ENCODE measurements at places on chromosomes 2 and 18.

GRCh38 chr2:234081970-234082822 is 31.7 kb downstream of the SPP2 start:
- DNase-seq: no peak

DNA sequence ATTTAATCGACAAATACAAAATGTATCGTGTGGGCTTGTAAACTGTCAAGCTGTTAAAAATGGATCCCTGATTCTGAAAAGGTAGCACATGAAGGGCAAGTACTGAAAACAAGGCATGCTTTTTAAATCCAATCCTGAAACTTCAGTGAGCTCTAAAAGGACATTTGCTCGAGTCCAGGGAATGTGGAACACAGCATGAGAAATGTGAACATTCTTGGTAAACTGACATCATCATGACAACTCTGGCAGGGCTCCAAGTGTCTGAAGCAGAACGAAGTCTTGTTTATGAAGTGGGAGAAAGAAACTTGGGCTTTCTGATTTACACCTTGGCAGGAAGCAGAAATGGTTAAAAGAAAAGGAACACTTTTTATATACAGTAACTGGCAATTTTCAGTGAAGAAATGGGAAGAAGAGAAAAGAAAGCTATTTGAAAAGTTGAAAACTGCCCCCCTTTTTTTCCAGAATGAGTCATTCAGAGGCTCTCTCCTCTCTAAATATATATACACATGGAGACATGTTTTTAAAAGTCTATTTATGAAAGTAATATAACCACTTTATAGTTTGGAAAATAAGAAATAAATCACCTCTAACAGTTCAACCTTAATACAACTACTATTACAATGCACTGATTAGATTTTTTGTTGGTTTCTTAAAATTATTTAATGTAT is 120.8 kb downstream of the GAREM1 start:
- peak; percentile 98 for DNase-seq

DNA sequence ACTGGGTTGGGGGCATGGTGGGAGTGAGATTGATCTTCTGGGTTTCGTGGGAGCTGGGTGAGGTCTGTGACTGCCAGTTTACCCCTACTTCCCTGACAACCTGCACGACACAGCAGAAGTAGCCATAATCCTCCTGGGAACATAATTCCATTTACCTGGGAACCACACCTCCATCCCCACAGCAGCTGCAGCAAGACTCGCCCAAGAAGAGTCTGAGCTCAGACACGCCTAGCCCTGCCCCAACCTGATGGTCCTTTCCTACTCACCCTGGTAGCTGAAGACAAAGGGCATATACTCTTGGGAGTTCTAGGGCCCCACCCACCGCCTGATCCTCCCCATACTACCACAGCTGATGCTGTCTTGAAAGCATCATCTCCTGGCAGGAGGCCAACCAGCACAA is 43.8 kb downstream of the FLACC1 start:
- no peak for DNase-seq

GRCh38 chr2:45412754-45413379 is 198.2 kb downstream of the SRBD1 start:
- peak; percentile 28 for DNase-seq

- peak; percentile 53 for DNase-seq
These were observed 206.4 kb upstream of the NCKAP5 start for GRCh38 chr2:133774654-133775015.

DNA sequence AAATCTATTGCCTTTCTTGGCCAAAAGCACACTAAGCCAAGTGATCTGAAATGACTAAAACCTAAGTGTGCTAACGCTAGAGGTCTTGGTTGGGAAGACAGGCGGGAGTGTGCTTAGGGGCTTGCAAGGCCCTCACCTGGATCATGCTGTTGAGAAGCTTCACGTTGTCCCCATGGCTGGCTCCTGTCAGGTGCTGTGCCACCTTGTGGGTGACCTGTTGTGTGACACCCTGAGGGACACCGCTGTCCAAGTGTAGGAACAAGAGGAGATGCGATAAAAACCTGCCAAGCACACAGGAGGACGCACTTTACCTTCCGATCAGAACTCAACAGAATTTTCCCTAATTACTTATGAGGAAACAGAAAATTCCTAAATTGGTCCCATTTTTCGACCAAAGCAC is 50.8 kb downstream of the EPG5 start:
- no peak for DNase-seq

DNA sequence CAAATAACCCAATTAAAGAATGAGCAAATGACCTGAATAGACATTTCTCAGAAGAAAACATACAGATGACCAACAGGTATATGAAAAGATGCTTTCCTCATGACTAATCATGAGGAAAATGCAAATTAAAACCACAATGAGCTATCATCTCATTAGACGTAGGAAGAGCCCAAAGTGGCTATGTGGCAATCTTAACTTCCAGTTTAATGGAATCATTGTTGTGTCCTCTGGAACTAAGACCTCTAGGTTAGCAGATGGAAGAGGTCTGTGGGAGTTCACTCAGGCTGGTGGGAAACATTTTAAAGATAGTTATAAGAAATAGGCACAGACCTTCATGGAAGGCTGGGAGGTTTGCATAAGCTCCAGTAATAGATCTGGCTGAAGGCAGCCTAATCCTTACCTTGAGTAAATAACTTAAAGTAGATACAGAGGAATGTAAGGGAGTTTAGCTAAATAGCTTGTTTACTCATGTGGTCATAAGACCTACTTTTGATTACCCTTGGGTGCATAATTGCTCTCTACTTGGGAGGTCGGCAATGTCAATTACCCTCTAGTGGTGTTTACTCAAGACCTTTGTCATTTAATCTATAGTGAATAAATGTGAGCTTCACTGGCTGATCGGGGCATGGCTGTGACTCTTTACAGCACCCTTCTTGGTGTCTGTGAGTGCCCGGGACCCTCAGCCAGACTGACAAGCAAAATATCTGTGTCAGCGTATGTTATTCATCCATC is 119.0 kb downstream of the GULP1 start:
- peak; percentile 35 for DNase-seq

- no peak for DNase-seq
These were observed 4.0 kb upstream of the COL3A1 start for GRCh38 chr2:188970211-188970610.

DNA sequence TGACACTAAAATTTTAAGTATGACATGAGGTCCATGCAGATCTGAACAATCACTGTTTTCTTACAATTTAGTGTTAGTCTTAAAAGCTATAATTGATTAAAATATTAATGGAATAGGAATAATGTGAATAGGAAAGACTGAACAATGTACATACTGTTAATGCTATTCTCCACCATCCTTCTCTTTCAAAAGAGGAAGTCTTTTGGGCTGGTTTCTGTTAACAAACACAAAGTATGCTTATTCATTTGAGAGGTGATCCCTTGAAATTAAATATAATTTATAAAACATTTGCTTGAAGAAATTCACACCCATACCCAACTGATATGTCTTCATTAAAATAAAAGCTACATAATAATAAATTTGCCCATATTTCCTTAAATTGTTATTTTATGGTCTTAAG is 2.3 kb downstream of the STPG4 start:
- no peak for DNase-seq

DNA sequence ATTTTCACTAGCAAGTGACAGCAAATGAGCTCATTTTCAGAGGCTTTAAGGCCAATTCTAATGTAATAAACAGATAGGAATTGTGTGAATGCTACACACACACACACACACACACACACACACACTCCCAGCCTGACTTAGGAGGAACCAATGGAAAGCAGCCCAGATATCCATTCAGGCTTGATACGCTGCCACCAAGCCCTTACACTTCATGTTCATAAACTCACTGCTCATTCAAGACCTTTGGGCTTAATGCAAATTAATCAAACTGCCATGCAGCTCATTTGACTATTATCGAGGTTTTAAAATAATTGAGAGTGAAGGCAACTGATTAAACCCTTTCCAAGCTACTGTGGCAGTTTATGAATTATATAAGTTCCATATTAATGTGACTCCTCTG is 298.9 kb upstream of the NCKAP5 start:
- no peak for DNase-seq

GRCh38 chr2:71361631-71362030 is 30.0 kb downstream of the ZNF638 start:
- no peak for DNase-seq

DNA sequence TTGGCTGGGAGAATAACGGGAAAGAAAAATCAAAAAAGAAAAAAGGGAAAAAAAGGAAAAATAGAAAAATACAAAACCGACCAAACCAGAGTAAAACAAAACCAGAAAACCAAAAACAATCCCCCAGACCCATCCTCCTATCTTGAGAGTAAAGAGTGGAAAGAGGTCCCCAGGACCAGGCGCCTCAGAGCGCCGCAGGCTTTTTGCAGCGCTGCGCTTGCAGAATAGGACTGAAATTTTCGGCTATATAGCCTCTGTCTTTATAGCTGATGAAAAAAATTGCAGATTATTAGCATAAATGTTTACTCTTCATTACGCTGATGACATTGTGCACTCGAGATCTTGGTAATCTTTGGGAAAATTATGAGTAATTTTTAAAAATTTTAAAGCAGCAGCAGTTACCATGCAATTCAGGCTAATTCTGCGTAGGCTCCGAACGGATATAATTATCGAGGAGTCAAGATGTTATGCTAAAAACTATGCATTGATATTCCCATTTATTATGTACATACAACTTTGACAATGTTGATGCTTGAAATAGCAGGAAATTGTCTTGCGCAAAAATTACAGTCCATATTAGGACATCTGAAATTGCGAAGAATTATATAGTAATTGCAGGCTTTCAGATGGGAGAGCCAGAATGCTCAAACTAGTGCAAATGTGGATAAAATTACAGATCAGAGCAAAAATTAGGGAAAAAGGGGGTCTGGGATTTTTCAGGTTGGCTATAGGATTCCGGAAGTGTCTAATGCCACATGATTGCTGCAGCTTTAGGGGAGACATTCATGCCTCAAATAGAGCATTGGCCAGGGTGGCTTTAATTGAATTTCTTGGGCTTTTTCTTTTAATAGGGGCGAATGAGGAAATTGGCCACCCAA is 8.3 kb downstream of the DLX1 start:
- no peak for DNase-seq

GRCh38 chr2:105439141-105439540 is 40.3 kb upstream of the FHL2 start:
- DNase-seq: no peak
